ENCODE measurements at places on chromosomes 7 and 10.

GRCh38 chr10:110462166-110463095 is 35.3 kb upstream of the DUSP5 start:
- DNase-seq, result no peak

DNA sequence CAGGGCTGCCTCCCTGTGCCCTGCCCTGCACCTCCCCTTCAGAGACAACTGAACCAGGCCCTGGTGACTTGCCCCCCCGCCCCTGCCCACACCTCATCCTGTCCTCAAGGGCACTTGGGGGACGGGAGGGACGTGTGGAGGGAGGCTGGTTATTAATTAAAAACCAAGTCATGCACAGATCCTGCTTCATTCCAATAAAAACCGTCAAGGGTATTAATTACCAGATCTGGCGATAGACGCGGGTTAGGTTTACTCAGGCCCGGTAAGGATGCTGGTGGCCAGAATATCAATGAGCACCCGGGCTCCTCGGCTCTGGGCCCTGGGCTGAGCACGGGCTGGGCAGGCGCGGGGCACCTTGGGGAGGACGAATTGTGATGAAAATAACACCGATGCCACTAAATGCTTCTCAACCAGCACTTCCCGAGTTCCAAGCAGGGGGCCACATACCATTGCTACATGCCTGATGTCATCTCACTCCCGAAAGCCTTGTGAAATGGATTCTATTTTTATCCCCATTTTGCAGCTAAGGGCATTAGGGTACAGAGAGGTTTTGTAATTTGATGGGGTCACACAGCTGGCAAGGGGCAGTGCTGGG is 24.5 kb upstream of the GTF2IRD1 start:
- DNase-seq, result no peak

DNA sequence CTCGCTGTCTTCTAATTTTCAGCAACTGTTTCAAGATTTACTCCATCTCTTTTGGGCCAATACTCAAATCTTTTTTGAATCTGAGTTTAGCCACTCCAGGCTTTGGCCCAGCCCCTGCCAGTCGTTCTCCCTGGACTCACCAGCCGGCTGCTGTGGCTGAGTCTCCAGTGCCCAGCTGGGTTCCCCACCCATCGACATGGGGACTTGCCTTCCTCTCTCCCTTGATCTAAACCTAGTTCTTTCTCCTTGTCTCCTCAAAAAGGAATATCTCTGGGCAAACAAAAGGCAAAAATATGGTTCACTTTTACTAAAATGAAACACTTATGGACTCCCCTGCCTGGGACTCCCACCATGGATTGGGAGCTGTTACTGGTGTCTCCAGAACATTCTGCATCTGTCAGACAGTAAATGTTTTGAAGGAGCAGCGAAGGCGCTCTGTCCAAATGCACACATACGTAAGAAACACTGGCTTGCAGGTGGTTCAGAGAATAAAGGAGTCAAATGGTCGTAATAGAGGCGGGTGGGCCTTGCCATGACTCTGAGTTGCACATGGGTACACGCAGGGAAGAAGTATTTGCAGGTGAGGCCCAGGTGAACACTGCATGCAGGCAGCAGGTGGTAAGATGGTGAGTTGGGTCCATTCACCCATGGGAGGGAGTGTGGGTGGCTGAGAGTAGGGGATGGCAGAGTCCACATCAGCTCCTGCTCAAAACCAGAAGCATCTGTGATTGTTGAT is 35.5 kb upstream of the HABP2 start:
- DNase-seq, result no peak

DNA sequence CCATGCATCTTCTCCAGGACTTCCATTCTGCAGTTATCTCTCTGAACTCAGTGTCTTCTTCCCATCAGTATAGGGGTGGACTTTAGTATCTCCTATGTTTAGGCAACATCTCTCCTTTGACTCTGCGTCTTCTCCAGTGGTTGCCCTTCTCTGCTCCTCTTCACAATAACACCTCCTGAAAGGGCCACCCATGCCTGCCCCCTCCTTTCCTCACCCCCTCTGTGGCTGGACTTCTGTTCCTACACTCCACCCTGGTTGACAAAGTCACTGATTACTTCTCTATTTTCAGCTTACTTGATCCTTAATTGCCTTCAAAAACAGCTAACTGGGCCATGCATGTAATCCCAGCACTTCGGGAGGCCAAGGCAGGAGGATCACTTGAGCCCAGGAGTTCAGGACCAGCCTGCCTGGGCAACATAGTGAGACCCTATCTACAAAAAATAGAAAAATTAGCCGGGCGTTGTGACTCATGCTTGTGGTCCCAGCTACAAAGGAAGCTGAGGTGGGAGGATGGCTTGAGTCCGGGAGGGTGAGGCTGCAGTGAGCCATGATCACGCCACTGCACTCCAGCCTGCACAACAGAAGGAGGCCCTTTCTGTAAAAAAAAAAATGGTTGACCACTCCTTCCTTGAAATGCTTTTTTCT is 13.7 kb downstream of the SRGN start:
- no peak for DNase-seq

DNA sequence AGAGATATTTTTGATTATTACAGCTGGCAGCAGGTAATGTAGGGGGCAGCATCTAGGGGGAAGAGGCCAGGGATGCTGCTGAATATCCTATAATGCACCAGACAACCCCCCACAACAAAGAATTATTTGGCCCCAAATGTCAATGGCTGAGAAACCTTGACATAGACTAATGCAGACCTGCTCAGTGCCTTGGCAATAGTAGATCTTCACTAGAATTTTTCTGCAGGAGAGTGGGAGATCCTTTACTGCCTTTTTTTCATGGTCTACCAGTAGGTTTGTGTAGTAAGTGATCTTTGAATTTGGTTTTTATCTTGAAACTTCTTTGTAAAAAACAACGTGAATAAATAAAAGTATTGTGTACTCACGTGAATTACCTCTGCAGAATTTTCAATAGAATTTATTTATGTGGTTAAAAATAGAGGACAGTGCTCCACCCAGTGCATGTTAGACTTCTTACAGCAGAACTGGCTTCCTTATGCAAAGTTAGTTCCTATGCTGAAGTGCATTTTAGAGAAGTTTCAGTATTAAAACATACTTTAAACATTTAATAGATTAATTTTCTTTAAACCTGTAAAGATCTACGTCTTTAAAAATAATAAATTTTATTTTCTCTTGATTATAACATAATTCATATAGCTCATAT is 199.6 kb upstream of the HDAC9 start:
- DNase-seq, result no peak

GRCh38 chr7:142328551-142328950 is 70.7 kb upstream of the PRSS58 start:
- no peak for DNase-seq

GRCh38 chr7:150968056-150968733 is 9.9 kb downstream of the KCNH2 start:
- DNase-seq, result no peak

DNA sequence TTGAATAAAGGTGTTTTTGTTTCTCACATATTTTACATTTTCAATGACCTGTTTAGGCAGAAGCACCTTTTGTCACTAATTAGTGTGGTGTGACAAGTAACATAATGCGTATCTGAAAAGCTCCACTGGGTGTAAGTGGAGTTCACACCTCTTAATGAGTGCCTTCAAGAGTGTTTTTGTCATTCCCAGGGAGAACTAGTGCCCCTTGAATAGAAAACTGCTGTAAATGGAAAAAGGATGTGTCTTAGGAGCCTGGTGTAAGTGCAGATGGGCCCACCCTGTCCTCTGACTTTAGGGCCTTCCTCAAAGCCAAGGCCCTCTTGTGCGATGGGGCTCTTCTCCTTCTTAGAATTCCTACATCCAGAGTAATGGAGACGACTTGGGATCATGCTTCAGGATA is 170.0 kb downstream of the MGMT start:
- DNase-seq, result no peak

DNA sequence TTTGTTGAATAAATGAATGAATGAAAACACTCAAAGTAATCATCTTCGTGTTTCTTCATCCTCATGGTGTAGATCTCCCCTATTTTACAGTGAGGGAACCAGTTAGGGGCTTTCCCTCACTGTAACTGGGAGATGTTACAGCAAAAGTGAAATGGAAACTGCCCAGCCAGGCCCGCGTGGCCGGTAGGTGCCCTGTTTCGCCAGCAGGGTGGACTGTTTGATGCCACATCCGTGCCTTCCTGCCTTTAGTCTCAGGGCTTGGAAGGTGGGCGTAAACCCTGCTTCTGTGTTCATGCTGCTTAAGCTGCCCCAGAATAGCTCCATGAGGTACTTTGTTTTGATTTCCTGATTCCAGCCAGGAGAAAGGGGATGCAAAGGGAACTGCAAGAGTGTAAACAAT is 268.8 kb downstream of the PLXNA4 start:
- DNase-seq, result no peak

GRCh38 chr10:7572391-7572790 is 94.4 kb downstream of the ITIH5 start:
- DNase-seq, result no peak

- no peak for DNase-seq
Measured at GRCh38 chr10:70910486-70911341, 22.3 kb upstream of the PCBD1 start.

GRCh38 chr10:35452171-35452570 is 115.9 kb downstream of the CCNY start:
- DNase-seq, result no peak

- DNase-seq, result peak; percentile 10
Measured at GRCh38 chr7:135414850-135415439, 95.0 kb downstream of the CNOT4 start.

GRCh38 chr7:27374958-27375841 is 132.6 kb downstream of the EVX1 start:
- no peak for DNase-seq

DNA sequence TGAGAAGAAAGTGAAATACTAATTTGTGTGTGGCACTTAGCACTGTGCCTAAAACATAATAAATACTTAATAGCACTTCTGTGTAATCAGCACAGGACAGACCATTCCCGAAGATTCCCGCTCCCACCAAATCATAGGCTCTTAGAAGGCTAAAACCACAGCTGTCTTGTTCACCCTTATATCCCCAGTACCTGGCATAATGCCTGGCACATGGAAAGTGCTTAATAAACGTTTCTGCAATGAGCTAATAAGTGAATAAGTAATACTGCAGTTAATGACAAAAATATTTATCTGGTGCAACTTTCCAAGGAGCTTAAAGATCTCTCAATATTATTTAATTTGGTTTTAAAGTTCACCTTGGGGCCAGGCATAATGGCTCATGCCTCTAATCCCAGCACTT is 43.2 kb downstream of the MTURN start:
- DNase-seq, result no peak

DNA sequence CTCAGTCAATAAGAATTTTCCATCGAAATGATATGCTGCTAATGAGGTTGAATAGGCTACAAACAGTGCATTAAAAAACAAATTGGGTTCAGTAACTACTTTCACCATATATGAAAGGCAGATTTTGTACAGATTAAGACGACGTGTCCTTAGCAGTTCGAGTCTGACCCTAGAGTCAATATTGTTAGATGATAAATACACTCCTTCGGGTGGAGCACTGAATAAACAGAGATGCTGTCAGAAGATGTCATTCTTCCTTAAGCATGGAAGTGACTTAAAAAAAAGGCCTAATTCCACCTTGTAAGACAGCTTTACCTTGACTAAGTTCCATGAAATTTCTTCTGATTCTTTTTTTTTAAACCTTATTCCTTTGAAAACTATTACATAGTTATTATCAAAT is 5.8 kb upstream of the AGR2 start:
- no peak for DNase-seq

- no peak for DNase-seq
Measured at GRCh38 chr10:109821672-109822071, 101.6 kb downstream of the XPNPEP1 start.

DNA sequence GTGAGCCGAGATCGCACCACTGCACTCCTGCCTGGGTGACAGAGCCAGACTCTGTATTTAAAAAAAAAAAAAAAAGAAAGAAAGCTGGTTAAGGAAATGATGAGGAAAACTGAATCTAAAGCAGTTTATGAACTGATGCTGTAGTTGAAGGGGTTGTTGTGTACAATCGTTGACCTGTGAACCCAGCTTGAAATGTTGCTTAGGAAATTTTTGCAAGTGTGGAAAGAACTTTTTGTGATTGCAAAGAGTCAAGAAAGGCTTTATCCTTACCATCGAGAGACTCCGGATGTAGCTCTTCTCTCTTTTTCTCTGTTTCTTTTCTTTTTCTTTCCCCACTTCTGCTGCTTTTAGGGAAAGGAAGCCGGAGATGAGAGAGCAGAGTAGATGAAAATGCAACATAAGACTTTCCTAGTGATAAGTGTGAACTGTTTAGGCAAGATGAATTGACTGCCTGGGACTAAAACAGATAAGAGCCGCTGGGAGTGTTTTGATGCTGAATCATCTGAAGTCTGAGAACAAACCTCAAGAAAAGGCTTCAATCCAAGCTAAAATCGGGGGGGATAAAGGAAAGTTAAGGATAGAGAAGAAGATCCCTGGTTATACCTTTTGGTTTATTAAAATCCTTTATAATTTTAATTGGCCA is 69.0 kb downstream of the TAF3 start:
- no peak for DNase-seq

- DNase-seq, result no peak
Measured at GRCh38 chr7:114084472-114085312, 165.9 kb upstream of the PPP1R3A start.

GRCh38 chr10:129417870-129418269 is 49.2 kb upstream of the MGMT start:
- no peak for DNase-seq

DNA sequence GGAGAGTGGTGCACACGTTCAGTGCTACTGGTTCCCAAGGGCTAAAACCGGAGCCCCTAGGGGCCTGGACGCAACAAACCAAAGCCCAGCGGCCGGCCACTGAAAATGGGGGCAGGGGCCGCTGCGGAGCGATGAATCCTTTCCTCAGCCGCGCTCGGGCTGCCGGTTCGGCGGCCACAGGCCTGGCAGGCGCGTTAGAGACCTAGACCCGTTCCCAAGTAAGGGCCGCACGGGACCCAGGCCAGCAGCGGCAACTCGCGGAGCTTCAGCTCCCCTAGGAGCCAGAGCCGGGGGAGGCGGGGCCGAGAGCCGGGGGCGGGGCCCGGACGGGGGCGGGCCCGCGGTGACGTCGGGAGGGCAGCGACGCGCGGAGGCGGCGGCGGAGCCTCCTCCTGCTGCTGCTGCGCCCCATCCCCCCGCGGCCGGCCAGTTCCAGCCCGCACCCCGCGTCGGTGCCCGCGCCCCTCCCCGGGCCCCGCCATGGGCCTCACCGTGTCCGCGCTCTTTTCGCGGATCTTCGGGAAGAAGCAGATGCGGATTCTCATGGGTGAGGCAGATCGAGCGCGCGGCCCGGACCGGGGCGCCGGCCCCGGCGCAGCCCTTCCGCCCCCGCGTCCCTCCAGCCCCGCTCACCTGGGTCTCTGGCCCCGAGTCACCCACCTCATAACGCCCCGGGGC is at the start of gene ARF5:
Gene ARF5, plus strand, starts transcription at position 393 of the 678 bp plus-strand sequence. Its CDS starts 88 bp downstream, at position 481.
- peak; percentile 86 for DNase-seq

- DNase-seq, result no peak
Measured at GRCh38 chr7:73341877-73342276, 13.9 kb downstream of the FKBP6 start.

- no peak for DNase-seq
Measured at GRCh38 chr7:21377545-21377944, 50.3 kb upstream of the SP4 start.
